Cortex of kidney (tissue), 1 donor: ENCODE measurements at places on chromosomes 6 and 20.

GRCh38 chr6:50818673-50819072 is at the start of gene TFAP2B:
TFAP2B (plus strand) TSS chr6:50818871; CDS start chr6:50818892, 21 bp downstream.
- DNase-seq, result no peak

DNA sequence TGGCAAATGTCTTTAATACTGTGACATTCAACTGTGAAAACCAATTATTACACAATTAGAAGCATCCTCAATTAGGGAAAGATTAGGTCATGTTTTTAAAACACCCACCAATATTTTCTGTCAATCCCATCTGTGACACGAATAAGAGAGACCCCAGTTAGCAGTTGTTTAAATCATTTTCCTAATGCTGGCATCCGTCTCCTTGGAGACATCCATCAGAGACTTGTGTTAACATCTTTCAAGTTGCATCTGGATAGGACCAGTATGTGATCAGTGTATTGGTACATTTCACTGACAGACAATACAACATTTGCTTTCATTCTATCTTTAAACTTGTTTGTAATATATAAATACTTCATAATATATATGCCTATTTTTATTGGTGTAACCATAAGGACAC is 420.7 kb upstream of the RNF217 start:
- no peak for DNase-seq

GRCh38 chr6:149938571-149939355 is 3.1 kb upstream of the ULBP2 start:
- DNase-seq, result no peak

- DNase-seq, result no peak
Measured at GRCh38 chr20:60213126-60213893, 255.1 kb downstream of the CDH26 start.

- DNase-seq, result no peak
Measured at GRCh38 chr6:11423072-11423471, 114.5 kb upstream of the TMEM170B start.
